Activated CD4-positive, alpha-beta T cell treated with anti-CD3 and anti-CD28 coated beads for 36 hours (primary cell): ENCODE measurements at places on chromosomes 2 and 18. TPM values are rescaled to one million over a fixed set of nuclear protein-coding genes. Genes with fewer than 3 reads are reported as not detected.
A peak's percentile ranks its signal among the peaks of the same experiment; 100 is the strongest.

GRCh38 chr2:135999899-136000298 lies 14.5 kb upstream of the DARS1 start:
- no peak for DNase-seq
- H3K27ac ChIP-seq, result no peak overlapping the region
- no peak overlapping the region for H3K4me3 ChIP-seq

GRCh38 chr2:1492711-1493430 lies 79.6 kb downstream of the TPO start:
- no peaks in the 10 kb centered on the region for H3K36me3 ChIP-seq
- H3K27ac ChIP-seq, result no peak overlapping the region
- H3K27me3 ChIP-seq, result no peaks in the 10 kb centered on the region
- no peak overlapping the region for H3K4me3 ChIP-seq

DNA sequence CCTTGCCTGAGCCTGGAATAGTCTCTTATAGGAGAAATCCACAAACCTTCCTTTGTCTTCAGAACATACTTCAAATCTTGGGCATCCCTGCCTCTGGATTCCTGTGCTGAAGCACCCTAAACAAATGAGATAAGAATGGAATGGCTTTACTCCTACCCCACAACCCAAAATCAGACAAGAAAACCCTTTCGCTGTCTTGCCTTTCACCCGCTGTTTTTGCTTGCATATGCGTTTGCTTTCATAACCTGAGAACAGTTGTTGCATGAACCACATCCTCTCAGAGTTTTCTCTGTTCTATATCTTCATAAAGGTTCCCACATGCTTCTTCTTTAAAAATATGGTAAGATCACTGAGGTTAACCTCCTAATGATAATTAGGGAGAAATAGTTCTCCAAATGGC lies 132.1 kb upstream of the MAP3K20 start:
- H3K4me3 ChIP-seq, result peak overlapping the region; percentile 13
- peaks cover 24% of the 10 kb centered on the region for H3K4me1 ChIP-seq
- H3K36me3 ChIP-seq, result peaks cover 4% of the 10 kb centered on the region

DNA sequence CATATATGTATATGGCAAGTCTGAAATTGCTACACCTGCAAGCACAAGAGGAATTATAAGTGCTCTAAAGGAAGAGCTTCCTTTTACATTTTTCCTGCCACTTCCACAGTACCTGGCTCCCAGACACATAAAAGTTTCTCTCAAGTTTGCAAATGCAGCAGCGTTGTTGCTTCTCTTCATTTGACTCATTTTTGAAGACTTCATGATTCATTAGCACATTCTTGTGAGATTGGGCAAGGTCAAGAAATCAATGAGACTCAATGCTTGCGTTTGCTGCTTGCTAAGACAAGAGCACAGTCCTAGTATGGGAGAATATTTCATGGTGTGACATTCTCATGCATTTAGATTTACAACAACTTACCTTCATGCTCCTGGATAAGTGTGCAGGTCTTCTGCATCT lies 42.6 kb upstream of the PDCL3 start:
- no peak for DNase-seq
- no peaks in the 10 kb centered on the region for H3K36me3 ChIP-seq
- H3K27me3 ChIP-seq, result no peaks in the 10 kb centered on the region
- H3K27ac ChIP-seq, result no peak overlapping the region

DNA sequence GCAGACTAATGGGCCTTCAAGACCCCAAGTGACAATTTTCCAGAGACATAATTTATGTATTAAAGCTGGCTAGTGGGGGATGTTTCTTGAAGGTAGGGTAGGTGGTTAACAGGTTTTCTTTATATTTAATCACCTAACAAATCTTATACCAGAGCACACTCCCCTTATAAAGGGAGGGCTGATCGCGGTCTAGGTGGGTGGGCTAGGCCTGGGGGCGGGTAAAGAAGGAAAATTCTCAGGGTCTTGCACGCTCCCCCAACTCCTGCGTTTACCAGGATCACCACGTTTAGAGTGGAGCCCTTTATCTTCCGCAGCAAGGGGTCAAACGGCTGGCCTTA lies 19.9 kb upstream of the CXXC1 start:
- peak overlapping the region; percentile 37 for H3K27ac ChIP-seq
- no peak for DNase-seq
- H3K27me3 ChIP-seq, result peaks cover 4% of the 10 kb centered on the region
- no peaks in the 10 kb centered on the region for H3K36me3 ChIP-seq

Gene EVX2
- not detected for total RNA-seq

DNA sequence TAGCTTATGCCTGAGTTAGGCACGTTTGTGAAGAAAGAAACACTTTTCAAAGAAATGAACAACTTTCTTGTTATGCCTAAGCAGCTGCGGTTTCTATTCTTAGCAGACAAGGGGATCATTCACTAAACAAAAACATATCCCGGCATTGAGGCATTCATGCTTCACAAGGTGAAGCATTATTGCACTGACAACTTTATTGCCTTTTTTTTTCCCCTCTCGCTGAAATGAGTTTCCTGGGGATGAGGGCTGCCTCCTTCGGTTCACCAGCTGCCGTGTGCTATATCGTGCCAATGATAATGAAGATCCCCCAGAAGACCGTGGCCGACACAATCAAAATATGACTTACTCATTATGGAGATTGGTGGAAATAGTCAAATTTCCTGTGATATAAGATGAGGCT lies 288.2 kb upstream of the ST6GAL2 start:
- H3K27me3 ChIP-seq, result no peaks in the 10 kb centered on the region
- H3K4me1 ChIP-seq, result no peaks in the 10 kb centered on the region
- H3K36me3 ChIP-seq, result no peaks in the 10 kb centered on the region

- H3K4me1 ChIP-seq, result peaks cover 63% of the 10 kb centered on the region
- no peaks in the 10 kb centered on the region for H3K27me3 ChIP-seq
- H3K4me3 ChIP-seq, result no peak overlapping the region
- H3K27ac ChIP-seq, result no peak overlapping the region
- peaks cover 17% of the 10 kb centered on the region for H3K36me3 ChIP-seq
- DNase-seq, result no peak
These were observed 6.6 kb downstream of the HYCC2 start for GRCh38 chr2:201064797-201065329.

Gene ERMN
- total RNA-seq, result 1.8 TPM
